ENCODE measurements at places on chromosomes 12 and 14. TPM values are rescaled to one million over a fixed set of nuclear protein-coding genes. Genes with fewer than 3 reads are reported as not detected.
A peak's percentile ranks its signal among the peaks of the same experiment; 100 is the strongest.

The RNFT2 gene
- total RNA-seq: 1.8 TPM

The E2F7 gene
- 1.5 TPM for total RNA-seq

The ACOT6 gene
- total RNA-seq: not detected

The LUM gene
- 281 TPM for total RNA-seq

The DLK1 gene
- total RNA-seq: not detected

The GUCY2C gene
- not detected for total RNA-seq

The WNK1 gene
- total RNA-seq: 226 TPM

The RASSF9 gene
- 6.3 TPM for total RNA-seq

The HOTAIR gene
- not detected for total RNA-seq

The HOXC12 gene
- not detected for total RNA-seq

The SMIM41 gene
- 25.1 TPM for total RNA-seq

The TPH2 gene
- total RNA-seq: not detected

The KLRC1 gene
- total RNA-seq: 1.2 TPM

DNA sequence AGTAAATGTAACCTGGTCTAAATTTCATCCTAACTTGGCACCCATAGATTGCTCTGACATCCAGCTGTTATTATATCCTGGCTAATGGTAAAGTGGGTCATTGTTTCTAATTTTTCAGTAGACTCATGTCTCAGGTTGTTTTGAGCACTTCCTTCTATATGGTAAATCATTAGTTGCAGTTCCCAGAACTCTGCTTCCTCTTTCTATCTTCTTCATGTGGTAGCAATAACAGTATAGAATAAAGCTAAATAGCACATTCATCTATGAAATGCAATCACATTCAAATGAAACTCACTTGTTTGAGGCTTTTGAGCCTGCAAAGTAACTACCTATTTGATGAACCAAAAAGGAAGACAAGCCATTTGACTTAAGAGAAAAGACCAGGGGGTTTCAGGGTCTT, 65.1 kb upstream of the GZMB start:
- no peak for DNase-seq

- no peak for DNase-seq
Observed at GRCh38 chr12:6465467-6466183, 4.9 kb downstream of the VAMP1 start.

DNA sequence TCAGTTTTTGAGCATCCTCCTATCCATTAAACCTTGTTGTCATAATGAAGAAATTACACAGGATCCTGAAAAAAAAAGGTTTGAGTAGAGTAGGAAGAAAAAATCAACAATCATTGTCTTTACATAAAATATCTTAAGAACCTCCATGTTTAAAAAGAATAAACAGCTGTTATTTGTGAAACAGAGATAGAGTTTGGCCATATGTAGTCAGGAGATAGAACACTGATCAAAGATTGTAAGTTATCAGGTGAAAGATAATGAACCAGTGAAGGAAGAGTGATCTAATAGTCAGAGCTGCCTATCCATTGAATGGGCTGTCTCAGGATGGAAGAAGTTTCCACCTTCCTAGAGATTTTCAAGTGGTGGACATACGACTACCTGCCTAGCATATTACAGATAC, 397.1 kb downstream of the SOX5 start:
- DNase-seq: no peak

GRCh38 chr14:24813089-24813815, 179.3 kb upstream of the GZMB start:
- no peak for DNase-seq

GRCh38 chr14:104939666-104940410, 15.2 kb downstream of the PLD4 start:
- DNase-seq: no peak

DNA sequence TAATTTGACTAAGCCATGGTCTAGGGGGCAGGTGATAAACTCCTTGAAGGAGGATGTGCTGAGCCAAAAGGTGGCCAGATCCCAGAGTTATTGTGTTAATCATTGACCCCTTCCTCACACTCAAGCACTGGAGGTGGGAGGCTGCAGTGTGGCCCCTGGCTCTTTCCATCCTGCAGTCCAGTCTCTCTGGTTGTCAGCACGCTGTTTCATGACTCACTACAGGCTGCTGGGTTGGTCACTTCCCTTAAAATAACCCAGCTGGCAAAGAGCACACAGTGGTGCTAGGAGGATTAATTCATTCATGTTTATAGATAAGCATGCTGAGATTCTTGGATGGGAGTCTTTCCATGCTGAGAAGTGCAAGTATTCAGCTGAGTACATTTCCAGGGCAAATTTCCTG, 228.9 kb downstream of the ANO2 start:
- no peak for DNase-seq

DNA sequence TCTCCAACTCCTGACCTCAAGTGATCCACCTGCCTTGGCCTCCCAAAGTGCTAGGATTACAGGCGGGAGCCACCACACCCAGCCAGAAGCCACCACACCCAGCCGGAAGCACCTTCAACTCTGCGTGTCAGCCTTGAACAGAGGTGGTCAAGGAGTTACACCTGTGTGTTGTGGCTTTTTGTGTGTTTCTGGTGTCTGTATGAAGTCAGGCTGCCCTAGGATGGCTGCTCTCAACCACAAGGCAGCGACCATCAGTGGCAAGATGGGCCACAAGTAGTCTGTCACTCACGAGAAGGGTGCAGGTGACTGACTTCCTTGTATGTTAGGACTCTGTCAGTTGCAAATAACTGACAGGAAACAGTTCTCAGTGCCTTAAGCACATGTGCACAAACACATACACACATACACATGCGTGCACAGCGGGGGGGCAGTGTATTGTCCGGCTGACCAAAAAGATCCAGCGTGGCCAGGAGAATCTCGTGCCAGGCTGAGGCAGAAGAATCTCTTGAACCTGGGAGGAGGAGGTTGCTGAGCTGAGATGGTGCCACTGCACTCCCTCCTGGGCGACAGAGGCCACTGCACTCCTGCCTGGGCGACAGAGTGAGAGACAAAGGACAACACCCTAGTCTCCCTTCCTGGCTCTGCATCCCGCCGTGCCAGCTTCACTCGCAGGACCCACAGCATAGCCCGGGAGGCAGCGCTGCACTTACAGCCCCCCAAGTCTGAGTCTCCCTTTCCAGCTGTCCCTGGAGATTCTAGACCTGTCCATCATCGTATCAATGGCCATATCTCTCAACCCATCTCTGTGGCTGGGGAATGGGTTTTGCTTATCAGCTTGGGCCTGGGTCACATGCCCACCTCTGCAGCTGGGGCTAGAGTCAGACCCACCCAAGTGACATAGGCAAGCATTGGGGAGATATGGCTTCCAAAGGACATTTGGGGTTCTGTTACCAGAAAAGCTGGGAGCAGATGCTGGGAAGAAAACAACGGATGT, 13.7 kb downstream of the P2RX4 start:
- no peak for DNase-seq

- no peak for DNase-seq
Observed at GRCh38 chr12:51383269-51383905, 7.8 kb downstream of the GALNT6 start.

DNA sequence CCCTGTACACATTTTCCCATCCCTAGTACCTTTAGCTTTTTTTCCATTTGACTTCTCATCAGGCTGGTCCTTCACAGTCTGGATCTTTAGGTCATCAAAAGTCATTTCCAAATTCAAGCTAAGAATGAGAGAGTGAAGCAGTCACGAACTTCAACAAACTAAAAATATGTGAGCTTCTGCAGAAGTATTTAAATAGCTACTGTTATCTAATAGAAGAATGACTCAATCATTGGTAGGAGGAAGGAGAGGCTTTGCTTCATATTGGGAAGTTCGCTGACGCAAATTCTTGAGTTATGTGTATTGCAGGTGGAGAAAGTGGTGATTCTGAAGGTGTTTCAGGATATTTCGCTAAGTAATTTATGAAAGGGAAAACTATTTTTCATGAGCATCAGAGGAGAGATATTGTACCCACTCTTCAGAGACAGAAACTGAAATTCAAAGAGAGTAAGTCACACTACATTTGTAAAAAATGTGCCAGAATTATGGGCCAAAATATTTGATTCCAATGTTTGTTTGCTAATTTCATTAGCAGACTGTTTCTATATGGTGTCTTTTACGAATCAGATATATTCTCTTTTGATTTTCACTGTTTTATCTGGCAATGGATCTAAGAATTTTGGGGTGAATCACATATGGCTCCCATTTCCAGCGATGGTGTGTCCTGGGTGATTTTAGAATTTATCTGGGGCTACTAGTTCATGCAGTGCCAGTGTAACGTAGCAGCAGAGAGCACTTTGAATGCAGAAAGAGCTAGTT, at the start of gene OLR1:
Gene OLR1 (minus strand): TSS at position 160 of the 756 bp plus-strand sequence. CDS start 55 bp downstream, at position 105.
- no peak for DNase-seq

DNA sequence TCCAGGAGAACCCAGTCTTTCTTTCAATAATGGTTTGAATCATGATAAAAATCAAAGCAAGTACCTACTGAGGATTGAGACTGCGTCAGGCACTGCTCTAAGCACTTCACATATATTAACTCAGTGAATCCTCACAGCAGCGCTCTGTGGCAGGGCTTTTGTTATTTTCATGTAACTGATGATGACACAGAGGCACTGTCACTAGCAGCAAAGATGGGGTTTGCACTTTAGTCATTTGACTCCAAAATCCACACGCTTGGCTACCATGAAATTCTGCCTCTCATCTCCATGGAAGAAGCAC, 98.8 kb upstream of the GSC start:
- no peak for DNase-seq

DNA sequence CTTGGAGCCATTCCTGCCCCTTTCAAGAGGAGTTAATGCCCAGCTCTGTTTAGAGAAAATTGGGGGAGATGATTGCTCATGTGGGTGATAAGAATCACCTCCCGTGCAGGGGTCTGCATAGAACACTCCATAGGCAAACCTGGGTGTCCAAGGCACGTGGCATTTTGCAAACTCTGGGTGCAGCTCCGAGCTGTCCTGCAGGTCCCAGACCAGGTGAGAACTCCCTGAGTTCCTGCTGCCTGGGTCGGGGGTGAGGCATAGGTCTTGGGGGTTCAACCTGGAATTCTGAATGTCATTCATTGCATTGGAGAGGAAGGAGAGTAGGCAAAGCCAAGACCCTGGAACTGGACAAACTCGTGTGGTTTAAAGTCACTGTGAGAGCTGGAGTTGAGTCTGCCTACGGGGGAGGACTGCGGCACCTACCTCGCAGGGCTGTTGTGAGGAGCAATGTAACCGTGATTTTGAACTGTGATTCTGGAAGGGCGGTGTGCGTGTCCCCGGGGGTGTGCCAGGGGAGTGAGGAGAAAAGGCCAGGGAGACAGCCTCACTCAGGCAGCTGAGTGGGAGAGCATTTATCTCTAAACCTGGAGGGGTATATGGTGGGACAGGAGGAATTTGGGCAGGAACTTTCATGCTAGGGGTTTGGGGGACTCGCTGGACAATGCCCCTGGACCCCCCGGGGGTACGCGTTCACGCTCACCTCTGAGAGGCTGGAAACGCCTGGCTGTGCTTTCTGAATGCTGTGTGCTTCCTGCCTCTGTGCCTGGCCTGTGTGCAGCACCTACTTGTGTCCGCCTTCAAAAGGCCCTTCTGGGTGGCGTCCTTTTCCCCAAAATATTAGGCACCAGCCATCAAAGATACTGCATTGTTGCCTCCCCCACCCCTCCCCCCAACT, 30.4 kb downstream of the MEG3 start:
- DNase-seq: no peak

- DNase-seq: no peak
Observed at GRCh38 chr14:48747561-48748089, 838.6 kb downstream of the RPS29 start.

- DNase-seq: no peak
Observed at GRCh38 chr12:77861317-77861716, 30.6 kb downstream of the NAV3 start.

DNA sequence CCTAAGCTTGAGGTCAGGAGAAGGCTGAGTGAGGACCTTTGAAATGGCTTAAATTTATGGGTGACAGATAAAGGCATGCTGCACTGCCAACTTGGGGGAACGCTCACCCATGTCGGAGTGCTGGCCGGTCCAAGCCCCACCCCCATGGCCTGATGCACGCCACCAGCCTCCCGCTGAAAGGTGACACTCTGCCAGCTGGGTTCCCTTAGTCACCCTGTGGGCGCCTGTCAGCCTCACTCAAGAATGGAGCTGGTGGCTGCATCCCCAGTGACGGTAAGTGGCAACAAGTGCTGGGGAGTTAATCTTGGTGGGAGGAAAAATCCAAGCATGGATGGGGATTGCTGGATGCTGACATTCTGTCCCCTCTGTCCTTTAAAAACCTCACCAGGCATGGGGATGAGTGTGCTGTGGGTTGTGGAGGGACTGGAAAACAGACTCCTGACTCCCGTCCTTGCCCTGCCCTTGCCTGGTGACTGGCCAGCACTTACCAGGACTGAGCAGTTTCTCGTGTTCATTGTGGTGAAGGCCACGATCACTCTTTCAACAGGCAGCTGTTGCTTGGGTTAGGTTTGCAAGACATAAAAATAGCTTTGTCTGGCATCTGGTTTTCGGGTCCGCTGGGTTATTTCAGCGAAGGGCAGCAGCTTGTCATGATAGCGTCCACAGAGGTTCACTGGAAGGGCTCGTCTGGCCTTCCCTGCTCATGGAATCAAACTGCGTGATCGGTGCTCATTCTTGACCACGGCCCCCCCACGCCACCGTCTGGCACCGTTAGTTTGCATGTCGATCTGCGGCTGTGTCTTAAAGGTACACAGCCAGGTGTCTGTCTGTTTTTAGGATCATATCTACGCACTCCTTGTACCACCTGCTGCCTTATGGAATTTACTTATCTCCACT, 15.0 kb downstream of the ACACB start:
- peak; percentile 46 for DNase-seq

DNA sequence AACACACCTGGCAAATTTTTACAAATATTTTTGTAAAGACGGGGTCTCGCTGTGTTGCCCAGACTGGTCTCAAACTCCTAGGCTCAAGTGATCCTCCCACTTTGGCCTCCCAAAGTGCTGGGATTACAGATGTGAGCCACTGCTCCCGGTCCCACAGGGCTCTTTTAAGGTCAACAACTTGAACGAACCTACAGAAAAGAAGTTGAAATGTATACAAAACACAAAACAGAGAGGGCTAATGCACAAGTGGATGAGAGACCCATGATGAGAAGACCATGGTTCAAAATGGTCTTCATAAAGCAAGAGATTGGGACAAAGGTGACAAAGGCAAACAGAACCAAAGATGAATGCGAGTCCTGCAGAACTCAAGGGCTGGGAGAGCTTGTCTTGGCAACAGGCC, 91.4 kb downstream of the CALM1 start:
- DNase-seq: no peak

DNA sequence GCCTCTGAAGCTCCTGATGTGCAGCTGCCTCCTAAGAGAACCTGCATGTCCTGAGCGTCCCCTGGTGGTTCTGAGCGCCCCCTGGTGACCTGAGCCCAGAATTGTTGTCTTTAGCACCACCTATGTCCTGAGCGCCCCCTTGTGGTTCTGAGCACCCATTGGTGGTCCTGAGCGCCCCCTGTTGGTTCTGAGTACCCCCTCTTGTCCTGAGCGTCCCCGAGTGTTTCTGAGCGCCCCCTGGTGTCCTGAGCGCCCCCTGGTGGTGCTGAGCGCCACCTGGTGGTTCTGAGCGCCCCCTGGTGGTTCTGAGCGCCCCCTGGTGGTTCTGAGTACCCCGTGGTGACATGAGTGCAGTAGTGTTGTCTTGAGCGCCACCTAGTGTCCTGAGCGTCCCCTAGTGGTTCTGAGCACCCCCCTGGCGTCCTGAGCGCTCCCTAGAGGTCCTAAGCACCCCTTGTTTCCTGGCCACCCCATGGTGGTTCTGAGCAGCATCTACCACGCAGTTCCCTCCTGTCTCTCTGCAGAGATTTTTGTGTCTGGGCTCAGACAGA, 782.5 kb downstream of the TMEM121 start:
- peak; percentile 75 for DNase-seq

- no peak for DNase-seq
Observed at GRCh38 chr12:2580821-2581220, 213.9 kb upstream of the FKBP4 start.

- no peak for DNase-seq
Observed at GRCh38 chr14:49766839-49767238, 1.1 kb upstream of the KLHDC2 start.

- DNase-seq: no peak
Observed at GRCh38 chr12:50787618-50788017, 23.7 kb downstream of the ATF1 start.

Data from upper lobe of left lung (tissue), 6 donors.